COLO829 (cell line): ENCODE measurements at places on chromosomes 2 and 18.

DNA sequence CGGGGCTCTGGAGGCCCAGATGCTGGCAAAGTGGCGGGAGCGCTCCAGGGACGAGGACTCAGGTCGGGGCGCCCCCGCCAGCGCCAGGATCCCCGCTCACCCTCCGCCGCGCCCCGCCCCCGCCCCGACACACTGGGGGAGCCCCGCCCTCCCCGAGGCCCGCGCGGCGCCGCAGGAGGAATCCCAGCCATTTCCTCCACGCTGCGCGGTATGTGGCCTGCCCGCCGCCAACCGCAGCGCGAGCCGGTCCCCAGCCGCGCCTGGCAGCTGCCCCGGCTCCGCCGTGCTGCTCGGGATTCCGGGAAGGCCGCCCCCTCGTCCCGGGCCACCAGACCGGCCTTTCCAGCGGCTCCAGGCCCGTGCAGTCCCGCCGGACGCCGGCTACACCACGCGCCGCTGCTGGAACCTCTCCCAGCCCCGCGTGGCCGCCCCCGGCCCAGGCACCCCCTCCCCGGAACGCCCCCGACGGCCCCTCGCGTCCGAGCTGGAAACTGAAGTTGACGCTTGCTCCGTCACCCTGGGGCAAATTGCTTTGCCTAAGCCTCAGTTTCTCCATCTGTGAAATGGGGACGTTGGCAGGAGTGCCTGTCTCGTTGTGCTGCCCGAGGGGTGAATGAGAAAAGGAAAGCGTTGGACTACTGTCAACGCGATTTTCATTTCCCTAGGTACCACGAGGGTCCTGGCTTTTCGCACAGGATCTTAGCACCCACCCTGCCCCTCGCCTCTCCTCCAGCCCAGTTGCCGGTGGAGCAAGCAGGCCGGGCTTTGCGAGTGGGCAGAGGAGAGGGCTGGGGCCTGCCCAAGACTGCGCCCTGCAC is 53.6 kb downstream of the PKDCC start:
- no peak for DNase-seq

- DNase-seq, result no peak
Measured at GRCh38 chr2:96898135-96898505, 28.2 kb upstream of the SEMA4C start.

- DNase-seq, result no peak
Measured at GRCh38 chr2:239721991-239722759, 303.0 kb downstream of the NDUFA10 start.

- DNase-seq, result no peak
Measured at GRCh38 chr2:45329045-45329677, 281.9 kb downstream of the SRBD1 start.

- no peak for DNase-seq
Measured at GRCh38 chr2:62536873-62537547, 31.0 kb upstream of the TMEM17 start.

DNA sequence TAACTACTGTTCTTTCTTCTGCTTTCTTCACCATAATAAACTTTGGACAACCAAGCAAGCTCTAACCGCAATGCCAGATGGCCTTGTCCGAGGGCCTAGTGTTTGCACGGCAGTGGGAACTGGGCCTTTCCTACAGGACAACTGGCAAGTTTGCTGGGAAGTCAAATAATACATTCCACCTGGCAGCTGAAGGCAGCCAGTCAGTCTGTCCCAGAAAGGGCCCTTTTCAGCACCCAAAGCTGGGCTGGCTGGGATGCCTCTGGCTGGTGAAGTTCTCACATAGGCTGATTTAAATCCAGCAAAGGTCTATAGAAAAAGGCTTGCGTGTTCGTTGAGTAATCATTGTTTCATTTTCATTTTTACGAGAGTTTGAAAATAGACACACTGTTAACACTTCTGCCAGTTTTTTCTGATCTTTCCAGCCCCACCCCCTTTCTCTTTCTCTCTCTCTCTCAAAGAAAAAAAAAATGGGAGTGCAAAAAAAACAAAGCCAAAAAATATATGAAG is 110.0 kb upstream of the EPAS1 start:
- DNase-seq, result peak; percentile 31

DNA sequence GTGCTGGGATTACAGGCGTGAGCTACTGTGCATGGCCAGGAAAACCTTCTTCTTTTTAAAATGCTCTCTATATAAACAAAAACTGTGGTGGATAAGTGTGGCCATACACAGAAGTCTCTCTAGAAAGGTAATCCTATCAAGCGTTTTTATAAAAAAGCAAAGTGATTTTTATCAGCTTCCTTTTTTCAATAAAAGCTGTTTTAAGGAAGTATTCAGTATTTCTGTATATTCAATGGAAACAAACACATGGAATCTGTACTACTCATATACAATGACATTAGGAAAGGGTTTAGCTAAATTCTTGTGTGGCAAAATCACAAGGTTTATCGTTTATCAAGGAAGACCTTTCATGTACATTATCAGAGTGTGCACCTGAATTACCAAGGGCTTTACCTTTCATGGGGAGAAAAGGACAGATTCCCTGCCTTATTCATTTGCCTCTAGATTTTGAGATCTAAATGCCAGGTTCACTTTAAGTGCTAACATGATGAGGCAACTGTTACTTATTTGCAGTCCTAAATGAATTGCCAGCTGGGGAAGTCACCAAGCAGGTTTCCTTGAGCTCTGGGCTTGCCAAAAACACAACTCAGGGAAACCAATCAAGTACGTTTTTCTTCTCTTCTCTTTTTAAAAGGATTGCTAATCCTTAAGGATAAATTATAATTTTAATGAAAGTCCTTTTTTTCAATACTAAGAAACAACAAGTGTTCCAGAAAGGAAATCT is 70.8 kb downstream of the RTN4 start:
- no peak for DNase-seq

DNA sequence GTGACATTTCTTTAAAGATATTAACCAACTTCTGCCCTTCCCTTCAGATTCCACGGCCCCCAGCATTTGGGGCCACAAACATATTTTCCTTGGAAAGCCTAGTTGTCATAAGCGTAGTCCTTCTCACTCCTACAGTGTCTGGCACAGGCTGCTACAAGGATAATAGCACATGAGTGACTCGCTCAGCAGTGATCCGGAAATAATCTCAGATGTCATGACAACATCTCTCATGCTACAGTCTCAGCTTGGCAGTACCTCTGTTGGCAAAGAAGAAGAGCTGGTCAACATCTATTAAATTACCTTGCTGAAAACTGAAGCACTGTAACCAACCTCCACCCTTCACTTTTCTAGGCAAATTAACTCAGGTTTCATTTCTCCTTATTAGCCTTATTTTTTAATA is 351.7 kb downstream of the RAD51AP2 start:
- DNase-seq, result no peak

DNA sequence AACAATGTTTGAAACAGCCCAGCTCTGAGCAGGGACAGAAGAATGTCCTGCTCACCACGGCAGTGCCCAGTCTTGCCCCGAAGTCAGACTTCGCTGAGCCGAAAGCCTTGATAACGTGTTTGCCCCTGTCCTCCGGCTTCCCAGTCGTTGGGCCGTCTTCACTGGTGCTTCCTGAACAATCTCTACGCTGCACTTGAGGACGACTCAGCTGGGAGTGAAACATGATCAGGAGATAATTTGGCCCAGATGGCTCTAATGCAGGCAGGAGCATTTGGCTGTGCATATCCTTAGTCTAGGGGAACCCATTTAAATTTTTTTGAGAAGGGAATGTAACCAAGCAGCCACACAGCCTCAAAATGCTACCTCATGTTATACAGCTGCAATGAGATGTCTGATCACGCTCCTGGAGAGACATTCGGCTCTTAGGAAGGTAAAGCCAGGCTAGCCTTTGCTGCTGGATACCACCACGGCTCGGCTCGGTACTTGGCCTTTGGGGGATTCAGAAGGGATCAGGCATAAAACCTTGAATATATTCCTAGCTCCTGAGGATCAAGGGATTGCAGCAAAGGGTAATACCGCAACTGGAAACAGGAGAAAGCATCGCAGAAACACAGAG is 43.6 kb downstream of the FECH start:
- DNase-seq, result no peak

DNA sequence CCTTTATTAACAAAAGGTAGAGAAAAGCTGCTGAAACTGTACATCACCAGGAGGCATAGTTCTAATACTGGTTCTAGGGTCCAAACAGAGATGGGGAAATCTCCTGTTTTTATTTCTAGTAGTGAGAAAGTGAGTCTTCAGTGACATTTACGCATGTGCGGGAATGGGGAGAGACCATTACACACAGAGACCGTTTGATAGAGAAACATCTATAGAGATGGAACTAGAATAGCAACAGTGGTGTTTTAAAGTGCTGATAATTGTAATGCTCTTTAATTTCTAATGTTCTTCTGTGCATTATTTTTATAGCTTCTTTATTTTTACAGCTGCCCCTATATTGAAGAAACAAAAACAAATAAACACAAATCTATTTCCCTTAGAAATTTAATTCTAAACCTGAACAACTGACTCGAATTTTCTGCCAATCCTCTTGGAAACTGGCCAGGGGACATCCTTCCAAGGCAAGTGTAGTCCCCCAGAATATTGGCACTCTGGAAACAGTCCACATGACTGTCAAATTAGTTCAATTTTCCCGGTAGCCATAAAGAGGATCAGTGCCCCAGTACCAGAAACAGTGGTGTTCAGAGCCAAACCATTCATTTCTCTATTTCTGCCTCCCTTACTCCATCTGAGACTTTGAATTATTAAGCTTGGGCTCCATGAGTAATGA is 260.9 kb downstream of the ICOS start:
- DNase-seq, result no peak

- DNase-seq, result no peak
Measured at GRCh38 chr18:71597219-71597618, 946.9 kb downstream of the CBLN2 start.

DNA sequence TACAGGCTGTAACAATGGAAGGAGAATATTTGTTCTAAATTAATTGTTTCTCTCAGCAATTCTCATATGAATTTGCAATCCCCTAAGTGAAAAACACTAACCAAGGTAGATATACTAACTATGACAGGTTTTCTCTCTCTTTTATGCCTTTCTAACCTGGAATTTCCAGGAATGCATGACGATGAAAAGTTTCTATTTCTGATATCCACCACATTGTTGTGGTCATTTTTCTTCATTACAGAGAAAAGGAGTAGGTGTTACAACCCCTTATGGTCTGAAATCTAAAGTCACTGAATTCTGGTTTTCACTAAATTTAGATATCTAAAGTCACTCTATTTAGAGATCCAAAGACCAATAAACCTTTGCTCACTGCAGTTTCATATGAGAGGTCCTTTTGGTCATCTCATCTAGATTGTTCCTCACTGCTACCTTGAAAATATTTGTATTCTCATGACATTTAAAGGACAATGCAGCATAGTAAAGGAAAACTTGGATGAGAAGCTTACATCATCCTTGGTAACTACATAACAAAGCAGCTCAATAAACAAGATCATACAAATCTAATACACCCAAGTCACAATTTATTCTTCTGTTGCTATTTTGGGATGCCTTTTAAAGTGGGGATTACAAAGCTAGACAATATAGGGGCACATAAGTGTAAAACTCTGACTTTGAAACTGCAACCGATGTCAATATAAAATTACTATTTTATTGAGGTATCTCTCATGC is 85.8 kb downstream of the TCF4 start:
- no peak for DNase-seq

GRCh38 chr18:11091746-11092145 is 57.6 kb downstream of the PIEZO2 start:
- DNase-seq, result no peak

DNA sequence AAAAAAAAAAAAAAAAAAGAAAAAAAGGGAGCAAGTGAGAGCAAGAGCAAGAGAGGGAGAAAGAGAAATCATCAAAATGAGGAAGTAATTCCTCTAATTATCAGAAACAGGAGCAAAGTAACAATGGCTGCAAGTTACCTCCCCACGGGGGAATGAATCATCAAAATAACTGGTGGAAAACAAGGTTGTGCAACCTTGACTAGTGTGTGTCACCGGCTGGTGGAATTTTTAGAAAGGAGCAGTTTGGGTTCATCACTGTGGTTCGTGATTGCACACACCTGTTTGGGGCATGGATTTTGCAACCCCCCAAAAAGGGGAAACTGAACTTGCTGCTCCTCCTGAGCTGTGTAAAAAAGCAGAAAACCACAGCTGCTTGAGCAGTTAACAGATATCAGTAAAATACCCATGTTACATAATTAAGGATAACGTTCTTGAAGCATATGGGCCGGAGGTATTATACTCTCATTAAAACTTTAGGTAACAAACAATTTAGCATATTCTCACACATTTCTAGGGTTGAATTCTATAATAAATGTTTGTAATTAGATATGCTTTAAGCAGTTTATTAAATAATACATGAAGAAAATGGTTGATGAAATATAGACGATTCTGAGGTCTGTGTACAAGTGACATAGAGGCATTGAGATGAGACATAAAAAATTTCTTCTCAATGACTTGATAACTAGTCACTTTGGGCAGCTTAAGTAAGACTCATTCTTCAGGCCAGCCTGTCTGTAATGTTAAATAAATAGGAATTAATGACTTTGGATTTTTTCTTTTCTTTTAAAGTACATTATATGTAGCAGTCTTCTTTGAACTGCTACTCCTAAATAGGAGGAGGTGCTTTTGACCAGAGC is 184.2 kb upstream of the ZEB2 start:
- DNase-seq, result no peak

- DNase-seq, result peak; percentile 78
Measured at GRCh38 chr18:42196651-42197050, 241.6 kb downstream of the PIK3C3 start.

DNA sequence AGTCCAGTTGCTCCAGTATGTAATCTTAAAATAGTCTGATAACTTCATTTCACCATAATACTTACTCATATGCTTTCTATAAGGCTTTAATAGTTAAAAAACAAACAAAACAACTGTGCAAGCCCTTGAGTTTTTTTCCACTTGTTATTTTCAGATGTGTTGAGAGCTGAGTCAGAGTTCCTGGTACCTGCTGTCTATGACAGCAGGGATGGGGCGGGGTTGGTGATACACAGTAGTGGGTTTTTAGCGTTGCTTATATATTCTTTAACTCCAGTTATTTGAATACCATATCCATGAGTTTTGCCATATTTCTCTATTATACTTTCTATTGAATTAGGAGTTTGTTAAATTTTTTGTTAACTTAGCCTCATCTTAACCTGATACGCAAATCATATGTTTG is 5.0 kb downstream of the NAPG start:
- DNase-seq, result no peak

- DNase-seq, result no peak
Measured at GRCh38 chr18:6281874-6282273, 132.8 kb downstream of the L3MBTL4 start.

DNA sequence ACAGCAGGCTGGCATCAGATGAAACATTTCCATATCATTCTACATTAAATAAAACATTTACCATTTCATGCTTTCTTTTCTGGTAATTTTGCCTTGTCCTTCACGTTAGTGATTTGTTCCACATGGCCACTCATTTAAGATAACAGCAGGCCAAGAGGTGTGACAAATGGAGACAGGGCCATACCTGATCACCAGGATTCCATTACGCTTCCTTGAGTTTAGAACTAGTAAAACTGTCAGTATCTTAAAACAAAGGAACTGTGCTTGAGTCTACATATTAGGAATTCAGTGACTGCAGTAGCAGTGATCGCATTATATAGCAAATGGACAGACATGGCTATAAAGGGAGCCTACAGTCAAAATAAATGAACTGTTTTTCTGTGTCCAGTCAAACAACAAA is 155.1 kb upstream of the FSHR start:
- no peak for DNase-seq
